H4 (cell line): ENCODE measurements at places on chromosomes 4 and X. TPM values are rescaled to one million over a fixed set of nuclear protein-coding genes. Genes with fewer than 3 reads are reported as not detected.

SPRY1 gene
- 1.3 and 2.6 TPM in 2 replicates for total RNA-seq

RADX gene
- total RNA-seq: 10.8 and 15.8 TPM in 2 replicates

ZGRF1 gene
- total RNA-seq: 7.1 and 10.4 TPM in 2 replicates

ASB9 gene
- total RNA-seq: 16.1 and 17.5 TPM in 2 replicates

DNA sequence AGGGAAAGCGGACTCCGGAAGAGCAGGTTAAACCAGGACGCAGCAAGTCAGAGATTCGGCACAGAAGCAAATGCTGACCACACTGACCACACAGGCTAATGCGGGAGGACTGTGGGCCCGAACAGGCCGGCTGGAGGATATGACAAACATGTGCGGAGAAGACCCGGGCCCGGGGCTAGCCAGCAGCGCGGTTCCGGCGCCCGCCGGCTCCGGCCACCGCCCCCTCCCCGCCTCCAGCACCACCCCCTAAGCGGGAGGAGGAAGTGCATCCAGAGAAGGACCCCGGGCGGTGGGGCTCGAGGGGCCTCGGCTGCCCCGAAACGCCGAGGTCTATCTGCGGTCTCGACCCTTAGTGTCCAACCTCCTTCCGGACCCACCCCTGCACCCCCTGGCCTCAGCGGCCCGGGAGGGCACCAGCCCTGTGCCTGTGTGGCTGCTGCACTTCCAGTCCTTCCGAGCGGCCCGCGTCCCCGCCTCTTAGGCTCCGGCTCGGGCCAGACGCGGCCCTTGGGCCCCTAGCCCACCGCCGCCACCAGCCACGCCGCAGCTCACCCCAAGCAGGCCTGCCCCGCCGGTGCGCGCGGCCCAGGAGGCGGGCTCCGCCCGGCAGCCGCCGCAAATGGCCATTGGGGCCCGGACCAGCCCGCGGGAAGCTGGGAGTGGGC lies 2.1 kb downstream of the ELOVL6 start:
- DNase-seq: peak; percentile 10

DNA sequence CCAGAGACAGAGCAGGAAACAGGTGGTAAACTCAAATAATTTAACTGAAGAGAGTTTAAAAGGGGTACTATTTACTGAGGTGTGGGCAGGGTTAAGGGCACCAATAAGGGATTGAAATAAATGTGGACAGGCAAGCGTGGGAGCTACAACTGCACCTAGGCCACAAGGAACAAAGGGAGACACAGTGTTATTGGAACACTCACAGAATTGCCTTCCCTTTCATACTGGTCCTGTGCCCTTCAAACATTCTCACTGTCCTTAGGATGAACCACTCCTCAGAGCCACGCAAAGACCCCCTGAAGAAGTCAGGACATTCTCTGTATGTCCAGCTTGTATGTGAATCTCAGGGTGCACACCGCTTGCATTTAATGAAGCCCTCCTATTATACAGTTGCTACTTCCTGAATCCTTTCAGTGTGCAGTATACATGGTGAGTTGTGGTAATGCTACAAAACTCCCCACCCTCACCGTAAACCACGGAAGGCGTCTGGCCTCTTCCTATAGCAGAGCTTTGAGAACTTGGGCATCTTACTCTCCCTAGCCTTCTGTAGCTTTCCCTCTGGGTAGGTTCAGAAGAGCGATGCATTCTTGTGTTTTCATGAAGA lies 9.6 kb upstream of the MRPL1 start:
- DNase-seq: no peak

DNA sequence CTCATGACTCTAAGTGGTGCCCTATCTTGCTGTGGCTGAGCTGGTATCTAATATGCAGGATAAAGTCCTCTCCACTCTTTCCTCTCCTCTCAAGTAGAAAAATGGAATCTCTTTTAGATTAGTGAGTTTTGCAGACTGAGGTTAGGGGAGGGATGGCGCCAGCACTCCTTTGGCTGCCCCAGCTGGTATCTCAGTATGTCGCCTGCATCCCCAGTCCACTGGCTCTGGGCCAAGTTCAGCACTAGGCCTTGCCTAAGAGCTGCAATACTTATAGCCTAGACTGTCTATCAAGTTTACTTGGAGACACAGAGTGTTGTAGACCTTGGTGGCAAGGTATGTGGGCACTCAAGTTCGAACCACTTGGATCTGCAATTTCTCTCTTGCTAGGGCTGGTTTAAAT lies 351.3 kb downstream of the NAP1L3 start:
- no peak for DNase-seq

- no peak for DNase-seq
These were observed 21.9 kb upstream of the MRFAP1 start for GRCh38 chr4:6618386-6619115.
